ENCODE measurements at places on chromosomes 5 and 9. TPM values are rescaled to one million over a fixed set of nuclear protein-coding genes. Genes with fewer than 3 reads are reported as not detected.

DNA sequence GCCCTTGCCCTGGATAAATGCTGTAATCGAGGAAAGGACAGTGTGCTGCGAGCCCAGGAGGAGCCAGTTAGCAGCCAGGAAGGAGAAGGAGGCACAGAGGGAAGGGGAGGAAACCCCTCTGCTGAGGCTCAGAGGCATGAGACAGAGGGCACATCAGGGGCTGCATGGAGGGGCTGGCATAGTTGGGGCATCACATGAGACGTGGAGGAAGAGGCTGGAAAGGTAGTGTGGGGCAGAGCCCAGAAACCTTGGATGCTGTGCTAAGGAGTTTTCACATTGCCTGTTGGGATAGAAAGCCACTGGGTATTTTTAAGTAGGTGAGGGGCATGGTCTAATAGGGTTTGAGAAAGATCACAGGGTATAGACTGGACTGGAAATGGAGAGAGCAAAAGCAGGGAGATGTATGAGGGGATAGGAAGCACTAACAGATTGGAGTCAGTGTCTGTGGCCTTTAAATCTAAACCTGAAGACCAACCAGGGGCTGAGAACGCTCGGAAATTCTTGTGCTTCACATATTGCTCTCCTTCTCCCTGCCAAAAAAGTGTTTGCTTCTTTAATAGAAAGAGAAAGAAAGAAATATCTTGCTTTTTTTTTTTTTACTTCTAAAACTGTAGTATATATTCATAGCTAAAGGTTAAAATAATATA lies 33.0 kb upstream of the ANGPTL2 start:
- DNase-seq = no peak
- H3K4me3 ChIP-seq = no peak overlapping the region
- no peaks in the 10 kb centered on the region for H3K36me3 ChIP-seq
- H3K4me1 ChIP-seq = peaks cover 4% of the 10 kb centered on the region

GRCh38 chr5:65818592-65818991 lies 96.6 kb downstream of the NLN start:
- H3K27me3 ChIP-seq = no peaks in the 10 kb centered on the region
- H3K4me1 ChIP-seq = no peaks in the 10 kb centered on the region
- H3K27ac ChIP-seq = no peak overlapping the region
- no peaks in the 10 kb centered on the region for H3K36me3 ChIP-seq
- H3K4me3 ChIP-seq = no peak overlapping the region
- no peak for DNase-seq

GRCh38 chr9:112097712-112098688 lies 77.1 kb downstream of the SUSD1 start:
- H3K4me1 ChIP-seq = no peaks in the 10 kb centered on the region
- no peak overlapping the region for H3K4me3 ChIP-seq
- no peaks in the 10 kb centered on the region for H3K36me3 ChIP-seq

The LIX1 gene
- total RNA-seq = 0.89 TPM

The ADAMTS19 gene
- total RNA-seq = not detected

The NSUN2 gene
- 34.1 TPM for total RNA-seq

The MYO10 gene
- 49.2 TPM for total RNA-seq

The SPINK4 gene
- not detected for total RNA-seq
